Omental fat pad (tissue), 4 donors: ENCODE measurements at places on chromosomes 5 and 9.

DNA sequence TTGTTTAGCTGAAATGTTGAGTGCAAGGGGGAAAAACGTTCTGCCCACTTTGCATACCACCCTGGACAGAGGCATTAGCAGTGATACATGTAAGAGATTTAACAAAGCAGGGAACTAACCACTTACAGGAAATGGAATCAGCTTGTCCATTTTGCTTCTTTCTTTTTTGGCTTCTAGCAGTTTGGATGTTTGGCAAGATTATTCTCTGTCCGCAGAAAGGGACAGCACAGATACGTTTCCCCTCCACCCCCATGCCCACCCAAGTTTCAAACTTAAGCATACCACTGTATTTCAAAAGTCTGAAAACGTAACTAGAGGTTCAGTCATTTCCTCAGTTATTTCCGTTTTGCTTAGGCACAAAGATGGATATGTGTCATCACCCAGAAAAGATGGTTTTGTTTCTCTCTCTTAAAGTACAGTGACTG, 118.4 kb downstream of the GDNF start:
- DNase-seq, result no peak

GRCh38 chr5:36027711-36028110, 36.5 kb upstream of the UGT3A1 start:
- DNase-seq, result no peak

DNA sequence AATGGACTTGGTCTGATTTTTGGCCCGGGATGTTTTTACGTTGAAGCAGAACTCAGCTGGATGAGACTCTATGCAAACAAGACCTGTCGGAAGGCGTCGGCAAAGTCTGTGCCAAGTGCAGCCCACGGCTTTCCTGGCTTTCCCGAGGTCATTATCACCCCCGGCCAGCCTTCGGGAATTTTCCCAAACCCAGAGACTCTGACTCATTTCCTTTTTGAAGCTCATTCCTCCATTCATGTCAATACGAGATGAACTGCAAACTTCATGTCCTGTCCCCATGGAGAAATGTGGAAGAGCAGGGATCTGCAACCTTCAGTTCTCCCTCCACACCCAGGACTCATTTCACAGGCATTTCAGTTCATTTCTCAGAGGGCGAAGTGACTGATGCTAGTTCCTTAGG, 95.3 kb downstream of the IRX2 start:
- DNase-seq, result no peak

DNA sequence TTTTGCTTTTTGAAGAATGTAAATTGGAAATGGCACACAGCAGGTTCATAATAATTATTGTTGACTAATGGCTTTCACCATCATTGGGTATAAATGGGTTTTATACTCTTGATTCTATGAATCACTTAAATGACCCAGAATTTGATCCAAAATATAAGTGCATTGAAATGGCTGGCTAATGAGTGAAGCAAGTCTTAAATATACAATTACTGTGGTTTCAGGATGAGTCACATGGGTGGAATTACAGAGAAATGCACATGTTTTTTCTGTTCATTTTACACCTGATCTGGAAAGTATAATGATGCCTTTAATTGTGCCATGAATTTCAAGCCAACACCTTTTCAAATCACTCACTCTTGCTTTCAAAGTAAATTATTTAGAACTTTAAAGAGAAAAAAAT, 380.8 kb upstream of the CD180 start:
- no peak for DNase-seq

- no peak for DNase-seq
These were observed 38.2 kb downstream of the FOCAD start for GRCh38 chr9:20722221-20722620.
